NCI-H1105 (cell line): ENCODE measurements at places on chromosomes 11 and 22.

DNA sequence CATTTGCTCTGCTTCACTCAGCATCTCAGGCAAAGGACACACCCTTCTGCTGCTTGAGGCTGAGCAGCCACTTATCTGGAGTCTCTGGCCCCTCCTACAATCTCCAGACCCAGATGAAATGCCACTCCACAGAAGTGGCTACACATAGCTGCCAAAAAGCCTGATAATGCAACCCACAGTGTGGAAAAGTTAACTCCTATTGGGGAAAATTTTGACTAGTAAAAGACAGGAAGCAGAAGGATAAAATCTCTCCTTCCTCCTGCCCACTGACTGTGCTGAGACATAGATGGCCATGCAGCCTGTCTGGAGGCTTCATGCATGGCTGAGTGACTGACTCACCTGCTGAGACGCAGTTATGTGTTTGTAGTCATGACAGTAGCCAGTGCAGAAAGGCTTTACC is 92.3 kb upstream of the TEAD1 start:
- no peak for DNase-seq

GRCh38 chr11:64206457-64207255 is at the start of gene FERMT3:
FERMT3 (plus strand) TSS chr11:64206721; CDS start chr11:64207365, 644 bp downstream.
- no peak for DNase-seq

DNA sequence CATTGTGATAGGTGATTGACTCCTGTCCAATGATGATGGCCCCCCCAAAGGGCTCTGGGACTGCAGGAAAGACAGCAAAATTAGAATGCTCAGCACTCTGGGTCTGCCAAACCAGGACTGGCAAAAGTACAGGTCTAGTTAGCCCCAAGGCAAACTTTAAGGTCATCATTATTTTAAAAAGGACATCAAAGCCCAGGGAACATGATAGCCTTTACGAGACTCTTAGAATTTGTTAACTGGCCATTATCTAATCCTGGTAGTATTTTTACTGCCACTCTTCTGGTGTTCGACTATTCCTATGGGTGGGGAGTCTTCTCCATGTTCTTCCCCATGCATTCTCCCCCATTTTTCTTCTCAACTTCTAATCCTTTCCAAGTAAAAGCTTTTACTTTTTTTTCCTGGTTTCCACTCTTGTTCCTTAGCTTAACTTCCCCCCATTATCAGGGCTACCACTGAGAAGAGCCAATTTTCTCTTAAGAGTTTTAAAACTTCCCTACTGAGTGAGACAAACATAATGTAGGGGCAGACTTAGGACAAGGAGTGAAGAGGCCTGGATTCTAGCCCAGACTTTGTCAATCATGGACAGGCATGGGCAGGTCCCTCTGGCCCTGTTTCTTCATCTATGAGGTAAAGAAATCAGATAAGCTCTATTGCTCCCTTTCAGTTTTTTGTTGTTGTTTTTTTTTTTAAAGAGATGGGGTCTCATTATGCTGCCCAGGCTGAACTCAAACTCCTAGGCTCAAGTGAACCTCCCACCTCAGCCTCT is 7.1 kb downstream of the DDB1 start:
- DNase-seq: peak; percentile 62

DNA sequence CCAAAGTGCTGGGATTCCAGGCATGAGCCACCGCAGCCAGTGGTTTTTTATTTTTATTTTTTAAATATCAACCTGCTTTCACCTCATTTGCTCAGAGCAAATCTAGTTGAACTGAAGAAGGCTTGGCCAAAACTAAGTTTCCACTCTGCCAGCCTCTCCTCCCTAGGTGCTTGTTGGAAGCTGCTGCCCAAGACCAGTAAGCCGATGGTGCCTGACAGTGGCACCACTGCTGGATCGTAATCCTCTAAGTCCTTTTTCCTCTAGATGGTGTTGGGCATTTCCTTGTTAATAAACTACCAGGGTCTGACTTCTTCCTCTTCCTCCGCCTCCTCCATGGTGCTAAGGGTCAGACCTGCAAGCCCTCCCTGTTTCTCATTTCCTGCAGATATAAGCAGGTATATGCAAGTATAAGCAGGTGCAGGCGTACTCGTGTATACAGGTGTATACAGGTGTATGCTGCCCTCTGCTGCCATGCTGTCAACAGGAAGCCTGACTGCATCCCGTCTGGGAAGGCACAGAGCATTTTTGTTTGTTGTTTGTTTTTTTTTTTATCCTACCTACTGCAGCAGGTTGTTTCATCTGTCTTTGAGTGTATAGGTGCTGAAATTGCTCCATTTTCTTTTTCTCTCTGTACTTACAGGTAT is 1.6 kb downstream of the NADSYN1 start:
- no peak for DNase-seq

DNA sequence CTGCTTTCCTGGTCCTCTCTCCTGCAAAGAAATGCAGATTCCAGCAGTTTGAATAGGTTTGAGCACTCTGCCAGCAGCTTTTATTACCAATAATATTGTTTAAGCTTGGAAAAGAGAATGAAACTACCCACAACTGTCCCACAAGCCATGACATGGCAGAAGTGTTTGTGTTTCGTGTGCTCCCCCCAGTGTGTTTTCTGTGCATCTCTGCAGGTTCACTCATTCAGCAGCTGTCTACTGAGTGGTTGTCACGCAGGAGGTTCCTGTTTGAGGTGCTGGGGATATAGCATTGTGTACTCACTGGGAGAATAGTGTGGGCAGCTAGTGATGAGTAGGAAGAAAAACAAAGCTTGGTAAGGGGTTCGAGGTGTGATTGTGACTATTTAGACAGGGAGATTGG is 55.3 kb upstream of the SUSD2 start:
- no peak for DNase-seq

GRCh38 chr11:107710301-107710700 is 1.6 kb downstream of the SLN start:
- no peak for DNase-seq

DNA sequence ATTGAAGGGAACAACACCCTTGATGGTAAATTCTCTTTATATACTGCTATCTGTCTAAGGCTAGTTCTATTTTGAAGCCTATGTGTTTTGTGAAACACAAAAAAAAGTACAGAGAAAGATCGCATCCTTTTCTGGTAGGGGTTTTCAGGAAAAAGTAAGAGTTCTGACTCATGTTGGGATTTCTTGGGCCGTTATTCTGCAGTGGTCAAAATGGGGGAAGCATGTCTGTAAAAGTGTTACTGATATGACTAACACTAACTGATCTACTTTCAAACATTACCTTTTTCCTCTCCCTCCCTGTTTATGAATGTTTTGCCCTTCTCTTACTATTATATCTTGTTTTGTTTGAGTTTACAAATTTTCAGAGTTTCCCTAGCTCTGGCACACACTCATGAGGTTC is 53.9 kb downstream of the CTNND1 start:
- DNase-seq: no peak
